ENCODE measurements at places on chromosomes 1 and 21. TPM values are rescaled to one million over a fixed set of nuclear protein-coding genes. Genes with fewer than 3 reads are reported as not detected.

- no peak for DNase-seq
Measured at GRCh38 chr1:38337711-38338110, 291.1 kb upstream of the POU3F1 start.

Gene TFB2M
- total RNA-seq = 13.3 TPM

Gene TMEM269
- total RNA-seq = under 0.01 TPM

DNA sequence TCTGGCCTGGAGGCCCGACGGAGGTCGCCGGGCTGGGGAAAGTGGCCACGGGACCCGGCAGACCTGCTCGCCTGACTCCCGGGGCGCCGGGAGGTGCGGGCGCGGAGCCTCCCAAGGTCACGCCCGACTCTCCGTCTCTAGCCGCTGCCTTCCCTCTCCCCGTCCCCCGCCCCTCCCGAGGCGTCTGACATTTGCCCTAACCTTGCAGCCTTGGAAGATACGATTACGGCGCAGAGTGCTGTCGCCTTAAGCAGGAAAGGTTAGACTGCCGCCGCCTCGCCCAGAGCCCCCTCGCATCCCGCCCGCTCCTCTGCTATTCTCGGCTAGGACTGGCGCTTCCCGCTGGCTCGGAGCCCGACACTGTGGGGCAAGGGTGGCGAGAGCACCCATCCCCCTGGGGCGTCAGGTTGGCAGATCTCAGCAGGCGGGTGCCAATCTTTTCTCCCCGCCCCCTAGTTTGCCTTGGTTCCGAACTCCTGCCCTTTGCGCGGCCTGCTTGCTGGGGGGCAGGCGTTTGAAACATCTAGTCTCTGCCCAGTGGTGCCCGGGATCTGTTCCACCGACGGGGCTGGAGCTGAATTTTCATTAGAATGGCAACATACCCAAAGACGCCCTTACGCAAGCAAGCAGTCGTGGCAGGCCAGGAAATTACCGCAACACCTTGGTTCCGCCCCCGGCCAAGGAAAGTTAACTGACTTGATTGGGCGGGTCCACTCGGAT is 835 bp downstream of the PGM1 start:
- no peak for DNase-seq

DNA sequence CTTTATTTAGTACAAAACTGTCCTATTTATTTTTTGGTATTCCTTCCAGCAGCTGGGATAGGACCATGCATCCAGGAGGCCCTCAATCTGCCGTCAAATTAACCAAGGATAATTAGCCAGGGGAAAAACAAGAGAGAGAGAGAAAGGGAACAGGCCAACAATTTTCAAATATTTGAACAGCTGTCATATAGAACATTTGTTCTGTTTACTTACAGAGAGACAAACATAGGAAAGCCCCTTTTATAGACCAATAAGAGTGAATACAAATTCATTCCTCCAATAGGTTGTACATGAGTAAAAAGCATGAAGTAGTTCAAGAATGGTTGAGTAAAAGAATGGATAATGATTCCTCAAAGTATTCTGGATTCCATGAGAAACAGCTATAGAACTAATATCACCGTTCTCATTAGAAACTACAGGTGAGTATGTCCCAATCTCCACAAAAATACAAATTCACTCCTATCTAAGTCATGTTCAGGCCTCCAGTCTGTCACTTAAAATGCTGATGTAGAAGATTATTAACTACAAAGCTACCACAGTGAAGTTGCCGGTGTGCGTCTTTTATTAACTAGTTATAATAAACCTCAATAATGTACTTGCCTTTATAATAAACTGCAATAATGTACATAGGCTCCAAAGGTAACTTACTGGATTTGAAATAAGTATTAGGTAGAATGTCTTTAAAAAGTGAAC is 64.8 kb upstream of the GNG4 start:
- DNase-seq = no peak

Gene PLEKHN1
- total RNA-seq = 0.51 TPM

- no peak for DNase-seq
Measured at GRCh38 chr1:1437033-1437903, 1.8 kb downstream of the VWA1 start.

Measured in dermis microvascular lymphatic vessel endothelial cell (primary cell).